Breast epithelium (tissue), 4 donors: ENCODE measurements at places on chromosomes 11 and 22. TPM values are rescaled to one million over a fixed set of nuclear protein-coding genes. Genes with fewer than 3 reads are reported as not detected.

DNA sequence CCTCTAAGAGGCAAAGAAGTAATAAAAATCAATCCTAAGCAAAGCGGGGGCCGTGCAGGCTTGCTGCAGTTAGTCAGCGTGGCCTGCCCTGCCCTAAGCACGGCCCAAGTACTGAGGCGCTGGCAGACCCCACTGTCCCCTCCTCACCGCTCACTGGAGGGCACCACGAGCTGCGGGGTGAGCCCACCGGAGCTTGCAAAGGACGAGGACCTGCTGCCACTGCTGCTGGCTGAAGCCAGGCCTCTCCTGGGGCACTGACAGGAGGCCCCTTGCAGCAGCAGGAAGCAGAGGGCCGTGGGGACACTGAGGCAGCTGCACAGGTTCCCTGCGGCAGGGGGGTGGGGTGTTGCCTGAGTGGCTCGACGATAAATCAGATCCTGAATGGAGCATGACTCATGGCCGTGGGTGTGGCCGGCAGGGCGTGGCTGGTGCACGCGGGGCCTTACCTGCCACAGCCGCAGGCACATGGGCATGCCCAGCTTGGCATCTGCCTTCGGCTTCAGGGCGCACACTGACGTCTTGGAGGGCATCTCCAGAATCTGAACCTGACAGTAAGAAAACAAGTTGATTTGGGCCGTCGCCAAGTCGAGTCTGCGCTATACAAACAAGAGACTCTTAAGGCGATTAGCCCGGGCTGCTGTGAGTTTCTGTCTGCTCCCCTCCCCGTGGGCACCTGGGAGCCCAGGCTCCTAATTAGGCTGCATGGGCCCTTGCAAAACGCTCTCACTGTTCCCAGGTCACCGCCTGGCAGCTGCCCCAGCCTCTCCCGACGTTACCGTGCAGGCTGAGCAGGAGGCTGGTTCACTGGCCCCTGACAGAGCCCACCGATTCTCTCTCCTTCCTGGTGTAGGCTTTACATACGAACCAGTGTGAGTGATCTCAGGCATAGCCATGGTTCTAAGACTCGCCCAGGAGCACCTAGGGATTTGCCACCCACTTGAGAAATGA is 45.9 kb downstream of the TBX1 start:
- peak; percentile 90 for DNase-seq

- no peak for DNase-seq
Measured at GRCh38 chr11:27553186-27553585, 46.6 kb upstream of the LIN7C start.

Gene SCGB1A1
- not detected for total RNA-seq

Gene TRAF6
- 11.5 TPM for total RNA-seq

Gene HEPHL1
- 0.15 TPM for total RNA-seq

Gene MRGPRX3
- not detected for total RNA-seq

- no peak for DNase-seq
Measured at GRCh38 chr11:93732237-93732892, 8.9 kb downstream of the TAF1D start.

Gene MS4A12
- not detected for total RNA-seq

Gene PANX2
- total RNA-seq: 2.0 TPM

DNA sequence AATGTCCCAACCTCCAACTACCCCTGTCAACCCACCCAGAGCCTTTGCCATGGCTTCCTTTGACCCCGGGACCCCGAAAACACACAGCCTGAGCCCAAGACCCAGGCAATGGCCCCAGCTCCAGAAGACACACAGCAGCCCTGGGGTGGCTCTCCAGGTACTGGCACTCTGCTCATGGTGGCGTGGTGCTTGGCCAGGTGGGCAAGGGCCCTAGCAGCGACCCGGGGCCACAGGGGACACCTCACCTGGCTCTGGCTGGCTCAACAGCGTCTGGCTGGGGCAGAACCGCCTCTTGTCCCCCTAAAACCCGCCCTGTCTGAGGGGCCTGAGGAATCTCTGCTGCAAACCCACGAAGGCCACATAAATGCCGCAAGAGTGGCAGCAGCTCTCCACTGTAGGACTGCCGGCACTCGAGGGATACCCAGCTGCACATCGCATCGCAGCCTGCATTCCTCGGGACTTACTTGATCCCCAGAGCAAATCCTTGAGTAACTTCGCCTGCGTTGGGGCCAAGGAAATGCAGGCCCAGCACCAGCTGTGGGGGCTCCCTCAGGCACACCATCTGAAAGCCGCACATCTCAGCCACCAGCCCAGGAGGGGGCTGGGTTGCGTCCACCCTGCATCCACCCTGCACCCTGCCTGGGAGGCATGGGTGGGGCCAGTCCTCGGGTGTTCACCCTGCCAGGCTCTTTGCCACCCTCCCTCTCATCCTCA is 23.1 kb upstream of the GNB1L start:
- no peak for DNase-seq

GRCh38 chr11:113334183-113334582 is 19.8 kb downstream of the TTC12 start:
- DNase-seq: no peak

- DNase-seq: no peak
Measured at GRCh38 chr11:103582351-103582909, 454.0 kb upstream of the DDI1 start.

Gene CNGA4
- not detected for total RNA-seq

- DNase-seq: no peak
Measured at GRCh38 chr22:49566693-49567092, 261.0 kb downstream of the BRD1 start.

DNA sequence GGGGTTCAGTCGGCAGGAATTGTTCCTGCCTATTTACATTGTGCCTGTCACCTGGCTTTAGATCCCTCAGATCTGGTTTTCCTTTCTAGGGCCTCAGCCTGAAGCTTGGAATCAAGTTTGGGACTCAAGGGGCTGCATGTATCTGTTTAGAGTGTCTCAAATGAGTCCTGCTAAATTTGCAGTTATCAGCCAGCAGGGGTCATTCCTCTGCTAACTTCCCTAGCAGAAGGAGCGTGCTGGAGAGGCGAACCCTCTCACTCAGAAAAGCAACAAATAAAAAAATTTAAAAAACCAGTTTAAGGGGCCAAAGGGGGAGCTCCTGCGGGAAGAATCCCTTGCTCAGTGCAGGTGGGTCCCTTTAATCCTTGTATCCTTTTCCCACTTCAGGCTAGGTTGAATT is 1220.2 kb downstream of the JRKL start:
- DNase-seq: no peak

- DNase-seq: no peak
Measured at GRCh38 chr22:23151827-23152226, 6.5 kb downstream of the RAB36 start.

Gene FAM181B
- 0.16 TPM for total RNA-seq

DNA sequence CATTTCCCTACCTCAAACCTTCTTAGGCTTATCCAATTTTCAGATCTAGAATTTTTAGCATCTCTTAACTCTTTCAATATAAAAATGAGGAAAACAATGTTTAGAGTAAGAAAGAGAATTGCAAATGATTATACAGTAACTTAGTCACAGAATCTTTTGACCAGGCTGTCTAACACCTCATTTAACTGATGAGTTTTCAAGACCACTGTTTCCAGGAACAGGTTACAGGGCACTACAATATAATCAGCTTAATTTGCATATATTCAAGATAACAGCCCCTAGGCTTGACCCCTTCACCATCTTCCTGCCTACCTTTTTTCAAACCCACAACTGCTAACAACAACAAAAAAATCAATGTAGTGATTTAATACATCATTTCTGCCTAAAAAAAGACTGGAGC is 12.7 kb downstream of the NUMA1 start:
- DNase-seq: no peak

- no peak for DNase-seq
Measured at GRCh38 chr11:92159931-92160330, 64.7 kb upstream of the FAT3 start.

DNA sequence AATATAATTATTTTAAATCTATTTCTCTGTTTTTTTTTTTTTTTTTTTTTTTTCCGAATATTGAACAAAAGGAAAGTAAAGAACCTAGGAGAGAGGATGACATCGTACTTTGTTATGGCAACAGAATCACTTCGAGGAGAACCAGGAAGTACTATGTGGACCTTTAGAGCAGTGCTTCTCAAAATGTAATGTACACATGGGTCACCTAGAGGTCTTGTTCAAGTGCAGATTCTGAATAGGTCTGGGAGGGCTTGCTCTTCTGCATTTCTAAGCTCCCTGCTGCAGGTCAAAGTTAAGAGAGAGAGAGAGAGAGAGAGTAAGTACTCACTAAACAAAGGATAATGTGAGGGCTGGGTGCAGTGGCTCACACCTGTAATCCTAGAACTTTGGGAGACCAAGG is 419.5 kb upstream of the TENM4 start:
- no peak for DNase-seq

GRCh38 chr11:2561696-2562581 is 117.1 kb downstream of the KCNQ1 start:
- no peak for DNase-seq

Gene CCDC82
- total RNA-seq: 30.7 TPM

Gene AIFM3
- 2.2 TPM for total RNA-seq

DNA sequence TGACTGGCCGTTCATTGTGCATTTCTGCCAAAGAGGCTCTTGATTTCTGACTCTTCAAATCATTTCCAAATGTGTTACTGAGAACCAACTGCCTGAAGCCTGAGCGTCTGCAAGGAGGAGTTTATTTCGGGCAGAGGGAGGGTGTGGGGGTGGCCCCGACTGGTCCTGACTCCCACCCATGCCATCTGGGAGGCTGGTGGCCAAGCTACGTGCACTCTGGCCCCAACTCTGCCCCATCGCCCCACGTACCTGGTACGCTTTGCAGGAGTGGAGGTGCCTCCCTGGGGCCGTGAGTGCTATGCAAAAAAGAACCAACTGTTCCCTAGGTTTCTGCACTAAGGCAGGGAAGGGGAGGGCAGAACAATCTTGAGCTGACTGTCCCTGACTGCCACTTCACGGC is 846.8 kb downstream of the BRD1 start:
- no peak for DNase-seq

Gene HORMAD2
- not detected for total RNA-seq

Gene ISX
- total RNA-seq: not detected

Gene PATE3
- total RNA-seq: not detected

GRCh38 chr11:97163631-97164191 is 773.9 kb downstream of the JRKL start:
- no peak for DNase-seq
